ENCODE measurements at places on chromosomes 1 and 21.
A peak's percentile ranks its signal among the peaks of the same experiment; 100 is the strongest.

GRCh38 chr1:13819642-13820041, 119.7 kb downstream of the PRDM2 start:
- no peak for DNase-seq

- DNase-seq, result no peak
These were observed 19.8 kb downstream of the ADGRB2 start for GRCh38 chr1:31744165-31744888.

DNA sequence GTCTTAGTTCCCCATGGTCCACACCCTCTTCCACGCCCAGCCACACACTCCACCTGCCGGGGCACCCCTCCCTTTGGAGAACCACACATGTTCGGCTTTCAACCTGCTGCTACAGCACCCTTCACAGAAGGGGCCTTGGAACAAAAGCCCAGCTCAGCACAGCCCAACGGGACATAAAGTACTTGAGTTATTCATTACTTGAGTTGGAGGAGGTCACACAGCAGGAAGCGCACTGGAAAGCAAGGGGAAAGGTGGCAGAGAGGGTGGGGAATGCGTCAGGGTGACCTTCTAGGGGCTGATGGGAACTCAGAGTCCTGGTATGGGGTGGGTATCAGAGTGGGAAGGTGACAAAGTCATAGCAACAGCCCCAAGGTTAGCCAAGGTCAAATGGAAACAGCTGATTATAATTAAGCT, 3.0 kb upstream of the ATP1B1 start:
- no peak for DNase-seq

- DNase-seq, result peak; percentile 42
These were observed 623 bp downstream of the GNG4 start for GRCh38 chr1:235648954-235649367.

DNA sequence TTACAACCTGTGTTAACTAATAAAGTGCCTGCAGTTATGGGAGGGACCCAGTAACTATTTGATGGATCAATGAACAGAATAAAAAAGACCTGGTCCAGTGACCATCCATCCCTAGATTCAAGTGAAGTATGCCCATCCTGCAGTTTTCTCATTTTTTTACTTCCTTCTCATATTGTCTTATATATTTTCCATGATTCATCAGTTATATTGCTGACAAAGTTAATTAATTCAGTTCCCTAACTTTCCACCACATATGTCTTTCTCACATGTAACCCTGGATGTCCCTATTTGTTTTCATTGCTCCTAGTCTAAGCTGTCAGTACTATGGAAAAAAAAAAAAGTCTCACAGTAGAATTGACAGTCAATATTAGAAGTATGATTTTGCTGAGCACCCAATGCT, 64.3 kb downstream of the ITGB3BP start:
- DNase-seq, result no peak

DNA sequence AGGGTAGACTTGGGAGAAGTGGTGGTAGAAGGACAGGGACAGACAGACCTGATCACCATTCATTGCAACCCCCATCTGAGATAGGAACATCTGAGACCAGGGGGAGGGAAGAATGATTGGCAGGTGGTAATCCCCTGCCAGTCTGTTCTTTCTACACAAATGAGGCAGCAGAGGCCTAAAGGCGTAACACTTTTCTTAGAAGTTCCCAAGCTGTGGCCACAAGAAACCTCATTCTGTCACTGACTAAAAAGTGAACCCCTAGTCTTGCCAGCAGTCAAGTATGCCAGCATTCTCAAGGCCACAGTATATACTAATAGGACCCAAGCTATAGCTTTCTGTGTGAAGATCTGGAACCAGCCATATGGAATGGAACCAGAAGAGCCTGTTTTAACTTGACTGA, 638.0 kb downstream of the KCNT2 start:
- no peak for DNase-seq

DNA sequence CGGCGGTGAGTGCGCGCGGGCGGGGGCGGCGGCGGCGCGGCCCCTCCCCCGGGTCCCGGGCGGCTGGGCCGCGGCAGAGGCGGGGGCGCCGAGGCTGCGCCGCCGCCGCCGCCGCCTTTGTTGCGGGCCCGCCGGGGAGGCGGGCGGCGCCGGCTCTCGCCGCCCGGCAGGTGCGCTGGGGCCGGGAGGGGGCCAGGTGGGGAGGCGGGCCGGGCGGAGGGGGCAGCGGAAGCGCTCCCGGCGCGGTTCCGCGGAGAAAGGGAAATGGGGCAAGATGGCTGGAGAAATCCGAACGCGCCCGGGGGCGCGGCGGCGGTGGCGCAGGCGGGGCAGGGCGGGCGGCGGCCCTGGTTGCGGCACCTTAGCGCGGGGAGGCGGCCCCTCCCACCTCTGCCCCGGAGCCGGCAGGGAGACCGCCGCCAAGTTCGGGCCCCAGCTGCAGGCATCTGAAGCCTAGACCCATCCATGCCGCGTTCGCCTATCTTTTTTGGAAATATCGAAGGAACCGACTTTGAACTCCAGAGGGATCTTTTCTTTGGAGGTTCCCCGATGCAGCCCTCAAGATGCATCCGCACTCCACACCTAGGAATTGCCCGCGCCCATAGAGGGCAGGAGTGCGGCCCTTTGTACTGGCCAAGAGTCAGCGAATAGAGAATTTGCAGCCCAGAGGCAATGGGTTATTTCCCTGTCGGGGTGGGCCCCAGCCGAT, 479 bp downstream of the POGK start:
- DNase-seq, result peak; percentile 62

DNA sequence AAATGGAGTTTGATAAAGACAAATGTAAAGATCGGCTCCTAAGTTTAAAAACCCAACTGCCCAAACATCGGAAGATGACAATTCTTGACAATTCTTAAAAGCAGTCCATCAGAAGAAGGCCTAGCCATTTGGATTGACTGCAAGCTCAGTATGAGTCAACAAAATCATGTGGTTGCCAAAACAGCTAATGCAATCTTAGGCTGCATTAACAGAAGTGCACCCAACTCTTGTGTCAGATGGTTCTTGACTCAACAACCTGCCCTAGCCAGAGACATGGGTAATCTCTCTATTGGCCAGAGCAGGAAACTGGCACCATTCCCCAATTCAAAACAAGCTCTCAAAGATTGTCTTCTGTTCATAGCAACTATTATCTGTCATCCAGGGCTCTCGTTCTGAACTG, 9.9 kb upstream of the NCF2 start:
- no peak for DNase-seq

GRCh38 chr1:58104960-58105359, 441.6 kb downstream of the OMA1 start:
- DNase-seq, result no peak

DNA sequence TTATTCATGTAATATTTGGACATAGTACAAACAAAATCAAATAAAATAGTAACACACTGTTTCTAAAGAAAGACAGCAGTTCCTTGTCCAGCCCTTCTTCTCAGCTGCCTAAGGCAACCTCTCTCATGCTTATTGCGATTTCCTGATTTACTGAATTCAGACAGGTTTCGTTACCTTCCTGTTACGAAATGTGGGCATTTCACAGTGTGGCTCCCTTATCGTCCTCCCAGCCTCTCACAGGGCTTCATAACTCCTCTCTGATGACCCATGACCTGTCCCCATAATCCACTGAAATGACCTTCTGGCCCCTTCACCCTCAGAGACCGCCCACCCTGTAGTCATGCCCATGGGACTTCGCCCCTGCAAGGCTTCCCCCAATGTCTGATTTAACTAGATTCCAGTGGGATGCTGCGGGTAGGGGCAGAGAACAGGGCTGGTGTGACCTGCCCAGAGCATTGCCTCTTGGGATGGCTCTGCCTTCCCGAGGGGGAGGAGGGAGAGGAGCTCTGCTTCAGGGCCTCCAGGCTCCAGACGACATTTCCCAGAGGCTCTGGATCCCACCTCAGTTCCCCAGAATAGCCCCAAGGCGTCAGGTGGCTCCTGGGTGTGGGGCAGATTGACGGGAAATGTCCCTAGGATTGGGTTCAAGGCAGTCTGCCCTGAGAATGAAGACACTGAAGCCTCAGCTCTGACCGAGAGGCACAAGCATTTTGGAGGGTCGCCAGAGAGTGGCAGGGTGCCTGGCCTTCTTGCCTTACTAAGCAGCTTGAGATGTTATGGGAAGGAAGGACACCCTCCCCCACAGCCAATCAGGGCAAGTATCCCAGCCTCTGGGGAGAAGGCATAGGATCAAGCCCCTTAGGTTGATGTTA, 20.6 kb downstream of the PADI2 start:
- no peak for DNase-seq

GRCh38 chr1:225514671-225515081, 86.8 kb upstream of the LBR start:
- no peak for DNase-seq

DNA sequence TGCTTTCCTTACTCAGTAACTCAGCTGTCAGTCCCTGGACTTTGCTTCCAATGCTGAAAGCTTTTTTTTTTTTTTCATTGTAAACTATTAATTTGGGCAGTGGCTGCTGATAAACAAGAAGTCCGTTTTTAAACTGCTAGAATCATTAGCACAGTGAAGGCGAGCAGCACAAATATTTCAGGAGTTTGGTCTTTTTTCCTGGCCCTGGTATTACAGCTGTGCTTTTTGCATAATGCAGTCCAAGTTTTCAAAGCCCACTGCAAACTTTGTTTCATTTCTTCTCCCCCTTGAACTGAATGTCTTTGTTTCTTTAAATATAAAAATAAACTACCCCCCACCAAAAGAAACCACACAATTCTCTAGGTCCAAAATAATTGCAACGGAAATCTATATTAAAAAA, 6.6 kb downstream of the GLIS1 start:
- no peak for DNase-seq

DNA sequence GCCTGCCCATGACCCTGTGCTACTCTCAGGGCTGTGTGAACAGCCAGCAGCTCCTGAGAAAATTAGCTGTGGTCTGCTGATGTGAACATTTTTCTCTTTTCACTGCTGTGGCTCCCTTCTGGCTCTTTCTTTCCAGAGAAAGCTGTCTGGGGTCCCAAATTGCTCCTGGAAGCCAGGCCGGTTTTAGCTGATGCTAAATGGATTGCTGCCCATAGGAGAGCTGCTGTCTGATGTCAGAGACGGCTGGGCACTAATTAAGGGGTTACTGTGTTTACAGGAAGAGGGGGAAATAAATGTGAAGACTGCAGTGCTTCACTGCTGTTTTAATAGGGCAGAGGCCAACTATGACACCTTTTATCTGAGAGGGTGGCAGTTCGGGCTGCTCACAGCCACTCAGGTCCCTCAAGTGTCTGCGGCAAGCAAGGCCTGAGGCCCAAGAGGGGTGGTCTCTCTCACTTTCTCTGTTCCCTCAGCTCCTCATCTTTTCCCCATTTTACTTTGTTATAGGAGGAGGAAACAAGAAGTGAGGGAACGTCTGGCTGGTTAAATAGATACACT, 106.0 kb upstream of the GNG12 start:
- no peak for DNase-seq

DNA sequence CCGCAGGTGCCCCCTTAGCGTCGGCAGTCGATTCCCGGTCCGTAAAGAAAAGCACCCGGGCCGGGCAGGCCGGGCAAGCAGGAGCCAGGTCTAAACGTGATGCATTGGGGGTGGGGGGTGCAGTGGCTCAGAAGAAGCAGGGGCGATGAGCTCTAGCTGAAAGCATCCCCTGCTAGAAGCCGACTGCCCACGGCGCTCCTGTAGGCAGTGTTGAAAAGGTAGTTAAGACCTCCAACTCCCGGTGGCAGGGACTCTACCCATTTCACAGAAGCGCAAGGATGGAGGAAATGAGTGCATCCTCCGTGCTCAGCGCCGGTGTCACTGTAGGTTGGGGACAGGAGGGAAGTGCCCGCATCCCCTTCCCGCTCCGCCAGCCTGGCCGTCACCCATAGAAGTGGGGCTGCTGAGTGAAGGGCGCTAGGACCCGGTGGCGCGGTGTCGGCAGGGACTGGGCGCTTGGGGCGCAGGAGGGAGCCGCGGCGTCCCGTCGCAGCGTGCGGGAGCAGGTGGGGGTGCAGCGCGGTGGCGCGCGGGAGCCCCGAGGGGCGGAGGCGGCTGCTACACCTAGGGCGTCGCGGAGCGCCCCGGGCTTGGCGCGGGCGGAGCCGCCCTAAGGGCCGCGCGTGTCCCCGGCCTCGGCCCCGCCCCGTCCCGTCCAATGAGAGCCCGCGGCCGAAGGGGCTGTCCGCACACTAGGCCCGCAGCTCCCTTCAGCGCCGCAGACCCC, at the start of gene WNT2B:
TSS of gene WNT2B (plus strand) at position 688 of the 727 bp plus-strand sequence. CDS start 298 bp downstream, outside the sequence.
- peak; percentile 20 for DNase-seq

DNA sequence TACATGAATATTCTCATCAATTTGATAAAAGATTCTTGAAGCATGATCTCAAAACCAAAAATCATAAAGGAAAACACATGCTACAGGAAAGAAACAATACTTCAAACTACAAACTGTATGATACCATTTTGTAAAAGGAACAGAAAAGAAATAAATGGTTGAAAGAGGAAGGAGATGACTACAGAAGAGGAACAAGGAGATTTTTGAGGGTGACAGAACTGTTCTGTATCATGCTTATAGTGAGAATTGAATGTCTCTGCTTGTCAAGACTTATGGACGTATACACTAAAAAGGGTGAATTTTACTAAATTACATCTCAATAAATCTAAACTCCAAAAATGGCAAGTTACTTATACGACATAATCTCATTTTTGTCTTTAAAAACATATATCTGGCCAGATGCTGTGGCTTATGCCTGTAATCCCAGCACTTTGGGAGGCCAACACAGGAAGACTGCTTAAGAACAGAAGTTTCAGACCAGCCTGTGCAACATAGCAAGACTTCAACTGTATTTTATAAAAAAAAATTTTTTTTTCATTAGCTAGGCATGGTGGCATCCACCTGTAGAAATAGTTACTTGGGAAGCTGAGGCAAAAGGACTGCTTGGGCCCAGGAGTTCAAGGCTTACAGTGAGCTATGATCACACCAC, 125.4 kb downstream of the EIF4G3 start:
- no peak for DNase-seq

Measured in LoVo (cell line).